ENCODE measurements at places on chromosomes 4 and X.

GRCh38 chr4:144181391-144181790 is 40.9 kb upstream of the GYPA start:
- DNase-seq, result no peak

DNA sequence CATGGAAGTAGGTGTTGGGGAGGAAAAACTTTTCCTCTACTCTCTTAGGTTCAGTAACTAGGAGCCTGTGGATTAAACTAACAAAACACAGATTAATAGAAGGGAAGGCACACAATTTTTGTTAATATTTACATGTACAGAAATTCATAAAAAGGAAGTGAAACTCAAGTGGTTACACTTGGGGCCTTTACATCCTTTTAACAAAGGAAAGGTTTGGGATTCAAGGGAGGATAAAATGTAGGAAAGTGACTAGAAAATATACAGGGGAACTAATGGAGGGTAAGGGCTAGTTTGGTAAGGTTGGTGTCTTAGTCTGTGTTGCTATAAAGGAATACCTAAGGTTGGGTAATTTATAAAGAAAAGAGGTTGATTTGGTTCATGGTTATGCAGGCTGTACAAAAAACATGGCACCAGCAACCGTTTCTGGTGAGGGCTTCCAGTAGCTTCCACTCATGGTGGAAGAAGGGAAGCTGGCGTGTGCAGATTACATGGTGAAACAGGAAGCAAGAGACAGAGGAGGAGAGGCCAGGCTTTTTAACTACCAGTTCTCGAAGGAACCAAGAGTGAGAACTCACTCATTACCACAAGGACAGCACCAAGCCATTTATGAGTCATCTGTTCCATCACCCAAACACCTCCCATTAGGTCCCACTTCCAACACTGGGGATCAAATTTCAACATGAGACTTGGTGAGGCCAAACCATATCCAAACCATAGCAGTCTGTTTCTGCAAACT is 124.4 kb downstream of the CHRDL1 start:
- no peak for DNase-seq

DNA sequence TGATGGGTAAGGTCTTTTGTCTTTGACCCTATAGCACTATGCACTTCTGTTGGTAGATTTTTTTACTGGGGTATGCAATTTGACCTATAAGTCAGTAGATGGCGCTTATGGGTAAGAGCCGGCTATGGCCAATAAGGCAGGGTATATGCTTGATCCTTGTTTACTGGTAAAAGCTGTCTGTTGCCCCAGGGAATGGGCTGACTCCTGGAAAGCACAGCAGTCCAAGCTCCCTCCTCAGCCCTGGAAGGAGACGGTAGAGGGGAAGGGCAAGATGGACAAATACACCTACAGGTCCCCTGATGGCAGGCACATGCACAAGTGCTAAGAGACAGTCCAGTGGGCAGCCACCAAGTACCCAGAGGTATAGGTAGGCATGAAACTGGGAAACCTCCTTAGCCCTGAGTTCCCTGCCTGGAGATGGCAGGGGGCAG is 63.7 kb downstream of the ADAMTS3 start:
- DNase-seq, result no peak

DNA sequence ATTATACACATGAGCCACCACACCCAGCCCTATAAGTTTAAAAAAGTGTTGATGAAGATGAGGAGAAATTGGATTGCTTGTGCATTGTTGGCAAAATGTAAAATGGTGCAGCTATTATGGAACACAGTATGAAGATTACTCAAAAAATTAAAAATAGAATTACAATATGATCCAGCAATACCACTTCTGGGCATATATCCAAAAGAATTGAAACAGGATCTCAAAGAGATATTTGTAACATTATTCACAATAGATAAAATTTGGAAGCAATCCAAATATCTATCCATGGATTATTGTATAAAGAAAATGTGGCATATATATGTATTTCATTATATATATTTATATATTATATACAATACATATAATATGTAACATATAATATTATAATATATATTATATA is 515.6 kb upstream of the GNPDA2 start:
- no peak for DNase-seq

GRCh38 chrX:142977128-142977914 is 48.4 kb upstream of the SPANXN4 start:
- no peak for DNase-seq

- DNase-seq, result no peak
Observed at GRCh38 chr4:180947425-180947824, 1295.8 kb upstream of the TENM3 start.

- no peak for DNase-seq
Observed at GRCh38 chr4:74055096-74055495, 16.6 kb upstream of the CXCL3 start.

- DNase-seq, result no peak
Observed at GRCh38 chrX:6985537-6985936, 162.0 kb upstream of the STS start.

DNA sequence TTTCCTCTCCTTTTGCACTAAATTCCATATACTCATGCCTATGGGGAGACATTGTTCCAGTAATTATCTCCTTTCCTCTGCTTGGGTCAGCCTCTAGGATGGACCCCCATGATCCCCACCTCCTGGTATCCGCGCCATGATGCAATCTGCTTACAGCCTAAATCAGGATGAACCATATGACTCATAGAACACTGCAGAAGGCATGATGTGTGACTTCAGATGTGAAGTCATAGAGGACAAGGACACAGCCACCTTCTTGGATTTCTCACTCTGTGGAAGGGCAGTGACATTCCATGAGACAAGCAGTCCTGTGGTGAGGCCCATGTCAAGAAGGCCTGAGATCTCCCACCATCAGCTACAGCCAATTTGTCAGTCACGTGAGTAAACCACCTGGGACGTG is 9.0 kb upstream of the TMEM144 start:
- no peak for DNase-seq

DNA sequence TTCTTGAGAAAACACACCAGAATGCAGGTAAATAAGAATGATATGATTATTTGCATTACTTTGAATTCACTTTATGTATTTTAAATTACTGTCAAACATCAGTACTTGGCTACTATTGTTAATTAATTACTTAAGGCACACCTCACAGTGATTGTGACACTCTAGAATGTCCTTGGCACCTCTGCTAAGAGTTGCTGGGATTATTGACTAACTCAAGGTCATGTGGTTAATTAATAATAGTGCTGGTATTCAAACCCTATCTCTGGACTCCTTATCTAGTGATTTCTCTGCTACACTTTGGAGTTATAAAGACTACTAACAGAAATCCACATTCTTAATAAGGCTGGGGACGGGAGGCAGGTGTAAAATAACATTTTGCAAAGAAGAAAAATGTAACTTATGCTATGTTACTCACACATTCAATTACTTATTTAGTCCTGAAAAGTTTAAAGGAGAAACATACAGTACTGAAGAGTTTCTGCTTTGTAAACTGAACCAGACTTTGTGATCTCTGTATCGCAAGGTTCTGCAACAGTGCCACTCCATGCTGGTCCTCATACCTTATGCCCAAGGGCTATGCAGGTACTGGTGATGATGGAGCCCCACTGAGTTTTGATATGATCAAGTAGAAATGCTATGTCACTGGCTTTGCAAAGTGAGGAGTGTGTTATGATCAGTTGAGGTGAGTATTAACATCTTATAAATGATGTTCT is 242.7 kb downstream of the MID1IP1 start:
- no peak for DNase-seq

GRCh38 chrX:143632625-143633410 is 3.1 kb downstream of the SLITRK4 start:
- no peak for DNase-seq

- no peak for DNase-seq
Observed at GRCh38 chr4:56464581-56464980, 2.8 kb upstream of the SRP72 start.

- DNase-seq, result no peak
Observed at GRCh38 chr4:3358656-3359055, 65.8 kb downstream of the RGS12 start.

DNA sequence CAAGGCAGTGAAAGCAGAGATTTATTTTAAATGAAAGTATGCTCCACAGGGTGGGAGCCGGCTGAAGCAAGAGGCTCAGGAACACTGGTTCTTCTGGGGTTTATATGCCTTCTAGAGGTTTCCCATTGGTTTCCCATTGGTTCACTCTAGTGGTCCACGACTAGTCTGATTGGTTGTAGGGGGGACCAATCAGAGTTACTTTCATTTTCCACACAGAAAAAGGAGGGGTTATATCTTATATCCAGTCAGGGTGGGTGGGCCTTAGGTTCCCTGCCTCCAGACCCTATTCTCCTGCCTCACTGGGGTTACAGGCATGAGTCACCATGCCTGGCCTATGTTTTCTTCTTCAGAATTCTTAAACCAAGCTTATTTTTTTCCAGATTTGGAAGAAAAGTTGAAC is 101.6 kb downstream of the KLHL8 start:
- DNase-seq, result no peak

DNA sequence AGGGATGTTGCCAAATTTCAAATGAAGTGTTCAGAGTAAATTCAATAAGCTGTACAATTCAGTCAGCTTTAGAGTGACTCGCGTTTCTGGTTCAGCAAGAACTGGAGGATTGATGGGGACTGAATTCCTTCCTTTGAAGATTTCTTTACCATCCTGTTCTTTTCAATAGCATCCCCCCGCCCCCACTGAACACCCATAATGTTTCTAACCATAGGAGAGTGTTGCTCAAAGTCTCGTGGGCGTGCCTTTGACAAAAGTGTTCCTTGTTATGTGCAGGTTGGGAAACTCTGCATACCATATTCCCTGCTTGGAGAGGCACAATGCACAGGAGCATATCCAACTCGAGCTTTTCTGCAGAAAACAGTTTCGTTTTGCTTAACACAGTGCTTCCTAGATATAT is 323.5 kb upstream of the CASK start:
- no peak for DNase-seq

DNA sequence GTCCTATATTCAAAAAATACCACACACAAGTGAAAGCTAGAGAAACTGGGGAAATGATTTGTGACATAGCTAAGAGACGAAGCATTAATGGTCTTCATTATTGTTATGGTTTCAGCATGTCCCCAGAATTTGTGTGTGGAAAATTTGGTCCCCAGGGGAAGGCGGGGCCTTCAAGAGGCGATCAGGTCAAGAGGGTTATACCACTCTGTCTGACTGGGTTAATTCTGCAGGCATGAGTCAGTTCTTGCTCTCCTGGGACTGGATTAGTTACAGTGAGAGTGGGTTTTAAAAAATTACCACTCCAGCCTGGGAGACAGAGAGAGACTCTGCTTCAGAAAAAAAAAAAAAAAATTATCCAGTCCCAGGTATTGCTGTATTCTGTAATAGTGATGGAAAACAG is 2.1 kb upstream of the MTNR1A start:
- DNase-seq, result no peak

DNA sequence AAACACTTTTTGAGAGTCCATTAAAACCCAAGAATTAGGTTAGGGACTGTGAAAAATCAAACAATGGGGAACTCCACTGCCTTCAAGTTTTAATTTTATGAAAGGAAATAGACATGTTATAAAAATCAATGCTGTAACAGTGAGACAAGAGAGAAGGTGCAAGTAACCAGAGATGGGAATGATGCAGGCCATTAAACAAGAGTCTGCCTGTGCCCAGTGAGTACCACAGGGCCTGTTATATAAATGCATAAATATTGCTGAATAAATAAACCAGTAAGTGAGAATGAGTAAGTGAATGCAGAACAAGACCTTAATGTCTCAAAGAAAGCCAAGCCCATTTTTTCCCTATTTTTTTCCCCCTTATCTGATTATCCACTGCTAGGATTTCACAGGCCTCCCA is 53.3 kb upstream of the BMP2K start:
- no peak for DNase-seq

DNA sequence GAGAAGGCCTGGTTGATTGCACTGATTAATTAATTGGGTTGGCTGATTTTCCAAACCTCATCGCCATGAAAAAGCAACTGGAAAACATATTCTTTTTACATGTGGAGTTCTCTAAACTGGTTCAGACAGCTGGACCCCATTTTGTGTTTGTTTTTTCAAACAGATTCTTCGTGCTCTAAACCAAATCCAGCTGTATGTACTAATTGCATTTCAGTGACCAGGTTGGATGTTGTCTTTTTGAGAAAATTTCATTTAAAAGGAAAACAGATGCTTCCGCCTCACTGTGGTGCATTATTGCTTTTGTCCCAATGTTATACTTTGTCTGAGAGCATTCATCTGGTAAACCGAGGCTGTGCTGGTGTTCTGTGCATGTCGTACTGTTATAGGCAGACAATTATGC is 67.8 kb upstream of the LNX1 start:
- no peak for DNase-seq

DNA sequence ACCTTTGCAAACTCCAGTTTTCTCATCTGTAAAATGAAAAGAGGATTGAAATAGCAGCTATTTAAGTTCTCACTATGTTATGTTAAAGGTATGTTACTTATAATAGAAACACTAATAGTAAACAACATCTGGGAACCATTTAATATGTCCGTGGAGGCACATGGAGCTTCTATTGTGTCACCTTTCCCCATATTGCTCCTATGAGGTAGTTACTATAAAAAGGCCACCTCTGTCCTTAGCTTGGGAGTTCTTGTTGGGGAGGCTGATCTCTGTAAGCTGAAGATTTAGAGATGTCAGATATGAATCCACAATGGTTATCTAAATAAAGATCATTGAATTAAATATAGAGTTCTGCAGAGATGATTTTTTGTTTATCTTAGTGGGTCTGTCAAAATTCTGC is 125.2 kb downstream of the FHIP1A start:
- DNase-seq, result no peak

- DNase-seq, result no peak
Observed at GRCh38 chrX:12249997-12250396, 111.7 kb downstream of the FRMPD4 start.

DNA sequence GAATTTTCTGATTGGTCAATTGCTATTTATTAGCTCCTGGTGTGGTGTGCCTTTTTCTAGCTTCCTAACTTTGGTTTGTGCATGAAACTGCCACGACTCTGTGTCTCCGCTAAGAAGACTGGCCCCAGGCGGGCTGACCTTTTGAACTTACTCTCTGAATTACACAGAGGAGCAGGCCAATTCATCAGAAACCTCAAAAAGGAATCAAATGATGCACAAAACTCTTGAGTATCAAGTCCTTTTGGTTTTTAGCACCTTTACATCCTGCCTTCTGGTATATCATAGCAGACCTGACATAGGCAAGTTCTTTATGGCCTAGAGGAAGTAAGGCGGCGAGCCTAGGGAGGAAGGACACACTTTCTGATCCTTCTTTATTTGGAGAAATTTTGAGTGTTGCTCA is 17.6 kb downstream of the TKTL1 start:
- no peak for DNase-seq

Measured in mesothelial cell of epicardium (in vitro differentiated cells).